ENCODE measurements at places on chromosomes 11 and 22. TPM values are rescaled to one million over a fixed set of nuclear protein-coding genes. Genes with fewer than 3 reads are reported as not detected.

MMP10 gene
- 0.86 TPM for total RNA-seq

C11orf16 gene
- total RNA-seq, result not detected

OR5P2 gene
- total RNA-seq, result under 0.01 TPM

OR52E4 gene
- total RNA-seq, result not detected

OR1S1 gene
- total RNA-seq, result not detected

HTR3A gene
- total RNA-seq, result not detected

CHRDL2 gene
- total RNA-seq, result not detected

KCNK4 gene
- total RNA-seq, result under 0.01 TPM

MAJIN gene
- not detected for total RNA-seq

PGM2L1 gene
- 2.6 TPM for total RNA-seq

HOATZ gene
- not detected for total RNA-seq

CRYBB3 gene
- not detected for total RNA-seq

BATF2 gene
- total RNA-seq, result 1.3 TPM

MUC5AC gene
- not detected for total RNA-seq

RASD2 gene
- total RNA-seq, result not detected

CDKN1C gene
- 3.9 TPM for total RNA-seq

SCARF2 gene
- 15.5 TPM for total RNA-seq

DNAJB7 gene
- not detected for total RNA-seq

TMEM135 gene
- total RNA-seq, result 30.0 TPM

JRKL gene
- 10.4 TPM for total RNA-seq

APOC3 gene
- total RNA-seq, result not detected

SLC1A2 gene
- 23.7 TPM for total RNA-seq

INSC gene
- under 0.01 TPM for total RNA-seq

YAP1 gene
- total RNA-seq, result 148 TPM

ASRGL1 gene
- total RNA-seq, result 1.3 TPM

JHY gene
- 4.5 TPM for total RNA-seq

SLC5A1 gene
- total RNA-seq, result not detected

Measured in fibroblast of villous mesenchyme (primary cell).